ENCODE measurements at places on chromosomes 3 and 15. TPM values are rescaled to one million over a fixed set of nuclear protein-coding genes. Genes with fewer than 3 reads are reported as not detected.

DNA sequence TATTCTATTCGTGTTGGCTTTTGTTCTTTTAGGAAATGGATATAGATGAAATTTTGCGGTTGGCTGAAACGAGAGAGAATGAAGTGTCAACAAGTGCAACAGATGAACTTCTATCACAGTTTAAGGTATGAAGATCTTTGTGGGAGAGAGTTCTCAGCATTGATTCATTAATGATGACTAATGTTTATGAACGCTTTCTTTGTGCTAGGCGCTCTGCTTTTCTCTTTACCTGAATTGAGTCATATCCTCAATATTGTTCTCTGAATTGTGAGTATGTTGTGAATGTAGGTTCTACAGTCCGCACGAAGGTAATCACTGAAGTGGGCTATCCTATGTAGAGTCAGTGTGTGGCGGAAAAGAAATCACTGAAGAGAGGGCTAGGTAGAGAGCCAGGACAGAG, 81.2 kb downstream of the CHD2 start:
- DNase-seq: no peak

DNA sequence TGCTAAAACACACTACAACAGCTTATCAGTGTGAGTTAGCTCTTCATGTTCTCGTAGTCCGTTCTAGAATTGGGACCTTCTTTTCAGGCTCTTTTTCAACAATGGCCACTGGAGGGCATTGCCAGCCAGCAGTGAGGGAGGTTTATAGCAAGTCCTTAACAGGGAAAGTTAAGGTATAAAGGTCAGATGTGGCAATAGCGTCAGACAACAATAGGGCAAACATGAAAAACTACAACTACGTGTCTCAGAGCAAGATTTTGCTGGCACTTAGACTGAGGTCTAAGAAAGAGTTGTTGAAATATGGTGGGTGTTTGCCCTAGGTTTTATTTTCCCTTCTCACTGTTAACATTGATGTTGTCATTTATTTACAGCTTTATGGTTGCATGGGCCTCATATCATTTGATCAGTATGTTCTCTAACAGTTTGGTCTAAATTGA, 161.4 kb downstream of the GMNC start:
- peak; percentile 64 for DNase-seq

DNA sequence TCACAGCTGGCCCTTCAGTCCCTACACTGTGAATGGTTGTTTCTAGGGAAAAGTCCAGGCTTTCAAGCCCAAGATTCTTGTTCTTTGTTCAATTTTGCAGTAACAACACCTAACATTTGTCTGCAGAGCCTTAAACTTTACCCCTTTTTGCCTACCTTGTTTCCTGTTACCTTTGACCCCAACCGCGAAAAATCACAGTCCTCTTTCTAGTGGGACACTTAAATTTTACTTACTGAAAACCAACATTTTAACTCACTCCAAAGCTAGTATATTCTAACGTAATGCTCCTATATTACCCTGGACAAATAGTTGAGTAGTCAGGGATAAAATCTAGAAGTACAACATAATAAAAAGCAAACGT, 649 bp upstream of the PIK3CB start:
- DNase-seq: no peak

- DNase-seq: no peak
Observed at GRCh38 chr15:66789029-66790025, 87.3 kb downstream of the SMAD6 start.

DNA sequence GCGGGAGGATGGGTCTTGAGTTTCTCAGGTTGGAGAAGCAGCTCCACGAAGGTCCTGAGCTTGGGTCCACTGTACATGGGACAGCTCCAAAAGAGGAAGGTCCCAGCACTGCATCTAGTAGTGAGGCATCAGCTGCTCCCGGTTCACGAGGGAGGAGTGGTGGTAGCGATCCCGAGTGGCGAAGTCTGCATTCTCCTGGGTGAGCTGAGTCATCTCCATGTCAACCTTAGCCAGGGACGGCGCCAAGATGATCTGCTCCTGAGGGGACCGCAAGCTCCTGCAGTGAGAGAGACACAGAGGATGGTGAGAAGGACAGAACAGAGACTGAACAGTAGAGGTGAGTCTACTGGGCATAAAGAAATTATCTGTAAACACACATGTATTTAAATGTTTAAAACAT, 28.0 kb upstream of the HEG1 start:
- DNase-seq: no peak

IL17RD gene
- 3.4 TPM for total RNA-seq

SCAANT1 gene
- not detected for total RNA-seq
